ENCODE measurements at places on chromosomes 5 and 9. TPM values are rescaled to one million over a fixed set of nuclear protein-coding genes. Genes with fewer than 3 reads are reported as not detected.

The IL9 gene
- total RNA-seq, result not detected

The TAF9 gene
- 75.0 TPM for total RNA-seq

The GRM6 gene
- total RNA-seq, result not detected

The GMCL2 gene
- not detected for total RNA-seq

The ARSI gene
- total RNA-seq, result 18.1 TPM

The IL13 gene
- not detected for total RNA-seq

The ALDH1A1 gene
- 69.4 TPM for total RNA-seq

The DMGDH gene
- 3.6 TPM for total RNA-seq

The NRG2 gene
- total RNA-seq, result 0.77 TPM

The IFNE gene
- 15.7 TPM for total RNA-seq

The KIF4B gene
- under 0.01 TPM for total RNA-seq

The ETF1 gene
- 177 TPM for total RNA-seq

The ELOVL7 gene
- under 0.01 TPM for total RNA-seq

The CCL28 gene
- 1.5 TPM for total RNA-seq

The ZNF879 gene
- 7.6 TPM for total RNA-seq

Data from uterine smooth muscle cell (primary cell).